Neuronal stem cell (in vitro differentiated cells): ENCODE measurements at places on chromosomes 5 and 9.

DNA sequence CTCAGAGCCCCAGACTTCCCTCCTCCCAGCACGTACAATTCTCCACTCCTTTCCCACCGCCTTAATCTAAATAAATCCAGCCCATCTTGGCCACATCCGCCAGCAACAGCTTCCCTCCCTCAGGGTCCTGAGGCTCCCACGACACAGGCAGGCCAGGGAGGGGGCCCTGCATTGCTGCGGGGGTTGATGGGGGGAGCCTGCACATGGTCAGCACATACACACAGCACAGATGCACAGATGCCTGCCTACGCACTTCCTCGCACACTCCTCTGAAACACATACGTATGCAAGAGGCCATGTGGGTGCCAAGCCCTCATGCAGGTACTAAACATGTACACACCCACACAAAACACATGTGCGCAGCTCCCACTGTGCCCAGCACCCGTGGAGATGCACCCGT is 14.8 kb downstream of the PDGFRB start:
- no peak for DNase-seq

DNA sequence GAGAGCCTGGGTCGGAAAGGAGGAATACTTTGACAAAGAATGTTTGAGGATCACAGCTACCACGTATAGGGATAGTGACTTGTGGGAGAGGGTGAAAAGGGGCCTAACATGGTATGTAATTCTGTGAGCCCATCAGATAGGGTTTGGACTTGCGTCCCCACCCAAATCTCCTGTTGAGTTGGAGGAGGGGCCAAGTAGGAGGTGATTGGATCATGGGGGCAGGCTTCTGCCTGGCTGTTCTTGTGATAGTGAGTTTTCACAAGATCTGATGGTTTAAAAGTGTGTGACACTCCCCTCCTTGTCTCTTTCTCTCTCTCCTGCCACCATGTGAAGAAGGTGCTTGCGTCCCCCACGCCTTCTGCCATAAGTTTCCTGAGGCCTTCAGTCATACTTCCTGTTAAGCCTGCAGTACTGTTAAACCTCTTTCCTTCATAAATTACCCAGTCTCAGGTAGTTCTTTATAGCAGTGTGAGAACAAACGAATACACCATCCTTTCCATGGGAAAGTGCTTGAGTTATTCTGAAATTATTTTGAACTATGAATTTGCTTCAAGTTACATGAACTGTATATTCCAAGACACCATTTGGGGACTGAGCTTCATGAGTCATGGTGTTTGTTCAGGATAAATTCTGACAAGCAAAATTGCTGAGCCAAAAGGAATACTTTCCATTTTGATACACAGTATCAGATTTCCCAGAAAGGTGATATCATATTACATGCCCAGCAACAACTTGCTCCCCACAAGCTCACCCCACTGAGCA is 68.8 kb upstream of the SSBP2 start:
- DNase-seq, result no peak

DNA sequence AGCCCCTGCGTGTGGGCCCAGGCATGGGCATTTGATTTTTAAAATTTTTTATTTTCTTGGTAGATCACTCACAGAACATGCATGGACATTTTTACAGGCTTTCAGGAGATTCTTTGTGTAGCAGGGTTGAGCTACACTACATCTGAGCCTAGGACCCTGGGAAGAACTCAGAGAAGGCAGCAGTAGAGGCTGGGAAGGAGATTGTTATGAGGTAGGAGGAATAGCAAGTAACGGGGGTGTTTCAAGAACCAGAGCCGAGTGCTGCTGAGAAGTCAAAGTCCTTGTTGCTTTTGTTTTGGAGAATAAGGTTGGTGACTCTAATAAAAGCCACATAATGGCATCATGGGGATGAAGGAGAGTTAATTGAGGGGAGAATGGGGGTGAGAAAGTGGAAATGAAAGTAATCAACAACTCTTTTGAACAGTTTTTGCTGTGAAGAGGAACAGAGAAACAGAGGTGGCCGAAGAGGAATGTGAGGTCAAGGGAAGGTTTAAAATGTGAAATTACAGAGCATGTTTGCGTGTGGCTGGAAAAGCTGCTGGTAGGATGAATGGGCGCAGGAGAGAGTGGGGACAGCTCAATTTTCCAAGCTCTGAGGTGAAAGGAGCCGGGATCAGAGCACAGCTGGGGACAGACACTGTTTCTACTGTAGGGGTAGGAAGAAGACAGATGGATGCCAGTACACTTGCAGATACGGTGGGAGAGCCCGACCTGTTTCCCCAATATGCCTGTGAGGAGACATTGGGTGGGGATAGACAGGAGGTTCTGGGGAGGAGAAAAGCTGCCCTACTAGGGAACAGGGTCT is 4.7 kb upstream of the PDLIM7 start:
- DNase-seq, result no peak

DNA sequence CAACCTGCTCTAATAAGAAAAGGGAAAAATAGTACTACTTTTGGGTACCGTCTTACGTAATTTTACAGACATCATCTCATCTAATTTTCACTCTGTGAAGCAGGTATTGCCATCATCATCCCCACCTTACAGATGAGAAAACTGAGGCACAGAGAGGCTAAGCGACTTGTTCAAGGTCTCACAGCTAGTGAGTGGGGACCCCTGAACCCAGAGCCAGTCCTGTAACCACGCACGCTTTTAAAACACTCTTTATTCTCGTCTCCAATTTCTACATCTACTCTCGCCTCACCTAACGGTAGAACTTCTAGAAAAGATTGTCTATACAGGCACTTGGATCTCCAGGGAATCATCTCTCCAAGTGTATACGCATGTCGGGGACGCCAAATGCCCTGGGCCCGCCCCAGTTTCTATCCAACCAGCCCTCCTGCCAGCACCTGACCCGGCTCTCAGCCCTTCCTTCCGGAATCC is 1.5 kb upstream of the TRAF1 start:
- no peak for DNase-seq

DNA sequence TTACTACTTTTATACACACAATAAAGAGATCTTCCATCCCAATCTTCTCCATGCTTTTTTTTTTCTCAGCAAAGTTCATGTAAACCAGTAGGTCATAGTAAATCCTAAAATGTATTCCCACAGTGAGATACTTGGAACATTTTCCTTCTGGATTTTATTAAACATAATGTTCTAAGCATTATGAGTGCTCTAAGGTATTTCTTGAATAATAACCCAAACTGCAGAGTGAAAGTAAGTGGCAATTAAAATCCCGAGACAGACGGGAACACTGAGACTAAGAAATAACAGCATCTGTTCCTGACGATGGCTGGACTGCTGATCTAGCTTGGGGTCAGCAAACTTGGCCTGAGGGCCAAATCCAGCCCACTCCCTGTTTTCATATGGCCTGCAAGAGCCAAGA is 359.8 kb downstream of the ARL15 start:
- DNase-seq, result no peak

DNA sequence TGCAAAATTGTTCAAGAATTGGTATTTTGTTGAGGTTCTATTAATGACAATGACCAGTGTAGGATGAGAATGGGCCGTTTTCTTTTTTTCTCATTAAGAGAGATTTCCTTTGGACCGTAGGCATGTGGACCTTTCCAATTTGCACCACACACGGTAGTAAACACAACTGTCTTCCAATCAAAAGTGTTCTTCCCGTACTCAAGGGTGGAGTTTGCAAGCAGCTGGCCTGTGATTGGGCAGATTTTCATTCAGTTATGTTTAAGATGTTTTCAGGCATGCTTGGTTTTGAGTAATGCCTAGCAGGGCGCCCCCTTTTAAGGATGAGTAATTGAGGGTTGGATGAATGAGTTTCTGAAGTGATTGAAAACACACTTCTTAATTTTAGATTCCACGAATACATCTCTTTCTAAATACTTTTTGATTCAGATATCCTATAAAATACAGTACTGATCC is 2.5 kb downstream of the KDM3B start:
- peak; percentile 59 for DNase-seq

DNA sequence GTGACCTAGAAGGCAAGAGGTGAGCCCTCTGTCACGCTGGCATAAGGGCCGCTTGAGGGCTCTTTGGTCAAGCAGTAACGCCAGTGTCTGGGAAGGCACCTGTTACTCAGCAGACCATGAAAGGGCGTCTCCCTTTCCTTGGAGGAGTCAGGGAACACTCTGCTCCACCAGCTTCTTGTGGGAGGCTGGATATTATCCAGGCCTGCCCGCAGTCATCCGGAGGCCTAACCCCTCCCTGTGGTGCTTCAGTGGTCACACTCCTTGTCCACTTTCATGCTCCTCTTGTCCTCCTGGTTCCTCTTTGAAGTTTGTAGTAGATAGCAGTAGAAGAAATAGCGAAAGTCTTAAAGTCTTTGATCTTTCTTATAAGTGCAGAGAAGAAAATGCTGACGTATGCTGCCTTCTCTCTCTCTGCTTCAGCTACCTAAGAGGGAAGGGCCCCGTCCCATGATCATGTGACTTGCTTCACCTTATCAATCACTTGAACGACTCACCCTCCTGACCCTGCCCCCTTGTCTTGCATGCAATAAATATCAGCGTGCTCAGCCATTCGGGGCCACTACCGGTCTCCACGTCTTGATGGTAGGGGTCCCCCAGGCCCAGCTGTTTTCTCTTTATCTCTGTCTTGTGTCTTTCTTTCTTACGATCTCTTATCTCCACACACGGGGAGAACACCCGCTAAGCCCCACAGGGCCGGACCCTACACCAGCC is 16.7 kb upstream of the SCGB3A1 start:
- DNase-seq, result no peak

- DNase-seq, result no peak
Observed at GRCh38 chr5:100546001-100546400, 10.8 kb downstream of the FAM174A start.

DNA sequence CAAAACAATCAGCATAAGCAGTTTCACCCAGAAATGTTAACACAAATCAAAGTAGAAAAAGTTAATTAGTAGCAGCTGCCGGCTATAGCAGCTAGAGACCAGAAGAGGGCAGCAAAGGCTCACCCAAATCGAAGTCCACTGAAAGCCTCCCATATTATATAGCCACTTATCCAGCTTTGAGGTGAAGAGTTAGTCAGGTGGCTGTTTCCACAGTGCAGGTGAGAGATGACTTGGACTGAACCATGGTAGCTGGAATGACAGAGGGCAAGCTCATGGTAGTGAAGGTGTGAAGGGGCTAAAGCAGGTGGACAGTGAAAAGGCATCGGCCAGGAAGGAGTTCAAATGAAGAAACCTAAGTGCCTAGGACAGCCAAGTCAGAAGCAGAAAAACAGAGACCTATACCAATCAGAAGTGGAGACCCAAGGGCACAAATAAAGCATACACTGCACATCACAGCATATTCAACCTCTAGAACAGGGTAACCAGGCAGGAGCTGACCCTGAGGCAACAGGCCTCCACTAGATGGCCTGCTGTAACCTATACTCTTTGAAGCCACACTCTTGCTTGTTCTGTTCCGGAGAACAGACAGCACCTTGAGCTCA is 7.2 kb upstream of the RNF38 start:
- DNase-seq, result peak; percentile 59

DNA sequence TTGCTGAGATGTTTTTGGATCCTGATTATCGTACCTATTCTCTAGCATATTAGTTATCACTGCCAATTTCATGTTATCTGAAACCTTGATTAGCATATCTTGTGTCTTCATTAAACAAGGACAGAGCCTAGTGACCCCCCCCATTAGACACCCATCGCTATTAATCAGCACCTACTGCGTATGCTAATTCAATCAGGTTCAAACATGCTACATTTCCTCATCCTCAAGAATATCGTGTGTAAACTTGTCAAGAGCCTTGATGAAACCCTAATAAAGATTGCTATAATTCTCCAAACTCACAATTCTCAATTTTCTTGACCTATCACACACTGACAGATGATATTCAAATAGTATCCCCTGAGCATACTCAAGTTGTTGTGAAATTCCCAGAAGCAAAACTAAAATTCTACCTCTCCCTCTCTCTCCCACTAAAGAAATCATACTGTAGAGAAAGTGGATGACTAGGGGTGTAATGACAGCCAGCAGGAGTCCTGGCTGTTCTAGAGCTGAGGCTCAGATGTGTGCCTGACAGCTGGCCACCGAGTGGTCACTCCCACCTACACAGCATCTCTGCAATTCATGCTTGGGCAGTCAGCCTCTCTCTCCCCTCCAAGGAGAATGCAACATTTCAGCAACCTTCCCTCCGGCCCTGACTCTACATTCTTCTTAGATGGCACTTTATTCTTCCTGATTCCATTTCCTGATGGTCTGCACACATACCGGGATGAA is 9.2 kb upstream of the ZNF354A start:
- DNase-seq, result no peak

GRCh38 chr5:151312756-151313324 is 9.3 kb upstream of the SLC36A3 start:
- no peak for DNase-seq

DNA sequence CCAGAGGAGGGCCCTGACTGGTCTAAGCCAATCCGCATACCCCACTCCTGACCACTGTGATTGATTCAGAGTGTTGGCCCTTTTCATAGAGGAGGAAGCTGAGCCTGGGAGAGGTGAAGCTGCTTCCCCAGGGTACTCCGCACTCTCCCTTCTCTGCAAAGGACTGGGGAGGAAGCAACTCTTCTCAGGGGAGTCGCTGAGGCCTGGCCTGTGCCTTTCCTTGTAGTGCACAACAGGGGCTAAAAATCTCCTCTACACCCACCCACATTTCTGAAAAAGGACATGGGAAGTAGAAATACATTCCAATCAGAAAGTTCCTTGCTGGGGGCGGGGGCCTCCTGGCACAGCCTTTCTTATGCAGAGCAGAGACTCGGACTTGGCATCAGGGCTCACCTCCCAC is 22.2 kb downstream of the AK8 start:
- no peak for DNase-seq

- no peak for DNase-seq
Observed at GRCh38 chr9:19133549-19134345, 6.5 kb upstream of the PLIN2 start.

- no peak for DNase-seq
Observed at GRCh38 chr9:121107029-121107428, 32.3 kb downstream of the CNTRL start.

- peak; percentile 52 for DNase-seq
Observed at GRCh38 chr9:129006328-129007034, 21.6 kb downstream of the SH3GLB2 start.

GRCh38 chr9:91033797-91034196 is 232.2 kb downstream of the SYK start:
- DNase-seq, result no peak

GRCh38 chr5:5978501-5979376 is 399.6 kb downstream of the MED10 start:
- DNase-seq, result no peak

DNA sequence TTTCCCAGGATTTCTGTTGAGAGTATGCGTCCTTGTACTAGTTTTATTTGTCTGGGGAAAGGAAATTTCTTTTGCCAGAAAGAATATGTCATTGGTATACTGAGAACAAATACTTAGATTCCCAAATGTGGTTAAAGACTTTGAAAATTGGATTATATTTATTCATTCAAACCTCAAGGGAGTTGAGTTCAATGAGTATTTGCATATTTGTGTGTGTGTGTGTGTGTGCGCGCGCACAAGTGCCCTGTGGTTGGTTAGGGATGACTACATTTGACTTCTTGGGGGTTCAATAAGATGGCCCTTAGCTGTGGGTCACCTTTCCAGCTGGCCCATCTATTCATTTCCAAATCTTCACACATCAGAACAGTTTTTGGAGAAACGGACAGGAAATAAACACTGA is 4.9 kb downstream of the RXFP3 start:
- DNase-seq, result no peak

GRCh38 chr5:67996596-67996995 is 219.0 kb upstream of the PIK3R1 start:
- DNase-seq, result no peak
